ENCODE measurements at places on chromosomes 2 and 18. TPM values are rescaled to one million over a fixed set of nuclear protein-coding genes. Genes with fewer than 3 reads are reported as not detected.

The RNF125 gene
- total RNA-seq, result 4.4 TPM

The DOK6 gene
- total RNA-seq, result 0.43 TPM

The HOXD4 gene
- total RNA-seq, result not detected

The NOTO gene
- not detected for total RNA-seq

The NABP1 gene
- total RNA-seq, result 2.8 TPM

The CGREF1 gene
- total RNA-seq, result 3.0 TPM

The SOWAHC gene
- 7.2 TPM for total RNA-seq

The GALNT14 gene
- 6.0 TPM for total RNA-seq

The SH3RF3 gene
- total RNA-seq, result 0.28 TPM

The ATAD2B gene
- 22.4 TPM for total RNA-seq
